ENCODE measurements at places on chromosomes 6 and 20. TPM values are rescaled to one million over a fixed set of nuclear protein-coding genes. Genes with fewer than 3 reads are reported as not detected.

C4B gene
- 1.7 TPM for total RNA-seq

HAO1 gene
- not detected for total RNA-seq

PCK1 gene
- not detected for total RNA-seq

ATG5 gene
- total RNA-seq, result 37.1 TPM

SOBP gene
- not detected for total RNA-seq

SCRT2 gene
- total RNA-seq, result not detected

SUMO4 gene
- total RNA-seq, result 0.44 TPM

TMEM170B gene
- total RNA-seq, result 0.03 TPM

SLC22A2 gene
- total RNA-seq, result not detected

WASF1 gene
- 21.1 TPM for total RNA-seq

ECT2L gene
- total RNA-seq, result not detected

TMEM244 gene
- not detected for total RNA-seq

TMEM242 gene
- 9.0 TPM for total RNA-seq

ZNF831 gene
- not detected for total RNA-seq

RHAG gene
- not detected for total RNA-seq

NECAB3 gene
- 6.3 TPM for total RNA-seq

SGK1 gene
- total RNA-seq, result 85.2 TPM

CCN2 gene
- total RNA-seq, result 57.2 TPM

RIPPLY2 gene
- total RNA-seq, result 1.8 TPM

CGA gene
- not detected for total RNA-seq

SCUBE3 gene
- not detected for total RNA-seq

ACAT2 gene
- 366 TPM for total RNA-seq

SNAP91 gene
- not detected for total RNA-seq

MCM3 gene
- 125 TPM for total RNA-seq

PRR18 gene
- total RNA-seq, result not detected

JPH2 gene
- total RNA-seq, result 7.8 TPM

TAB2 gene
- 40.1 TPM for total RNA-seq

HMGN3 gene
- 74.9 TPM for total RNA-seq

MOXD1 gene
- 4.0 TPM for total RNA-seq

KCNB1 gene
- not detected for total RNA-seq

PPP1R18 gene
- total RNA-seq, result 119 TPM

MLIP gene
- total RNA-seq, result not detected

MCHR2 gene
- total RNA-seq, result not detected

POU5F1 gene
- 0.71 TPM for total RNA-seq

CABLES2 gene
- total RNA-seq, result 6.2 TPM

ID4 gene
- total RNA-seq, result not detected

VGLL2 gene
- total RNA-seq, result not detected

MYLK2 gene
- total RNA-seq, result 0.07 TPM

All from foreskin keratinocyte (primary cell).